ENCODE measurements at places on chromosomes 5 and 9.

DNA sequence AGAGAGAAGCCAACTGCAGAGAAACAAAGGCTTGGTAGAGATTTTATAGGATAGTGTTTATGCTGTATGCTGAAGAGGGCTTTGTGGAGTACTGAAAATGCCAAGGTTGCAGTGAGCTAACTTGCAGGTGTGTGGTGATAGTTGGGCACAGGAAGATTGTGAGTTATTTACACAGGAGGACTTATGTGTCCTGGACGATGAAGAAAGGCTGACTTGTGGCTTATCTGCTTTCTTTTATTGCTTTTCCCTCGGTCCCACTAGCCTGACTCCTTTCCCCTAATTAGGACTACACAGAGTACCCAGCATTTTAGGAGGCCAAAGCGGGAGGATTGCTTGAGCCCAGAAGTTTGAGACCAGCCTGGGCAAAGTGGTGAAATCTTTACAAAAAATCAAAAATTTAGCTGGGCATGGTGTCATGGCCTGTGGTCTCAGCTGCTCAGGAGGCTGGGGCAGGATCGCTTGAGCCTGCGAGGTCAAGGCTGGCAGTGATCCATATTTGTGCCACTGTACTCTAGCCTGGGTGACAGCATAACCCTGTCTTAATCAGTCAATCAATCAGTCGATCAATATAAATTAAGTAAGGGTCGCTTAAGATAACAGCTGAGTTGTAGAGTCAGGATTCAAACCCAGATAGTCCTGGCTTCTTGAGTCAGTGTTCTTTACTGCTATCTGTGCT, 61.9 kb downstream of the UBE2R2 start:
- no peak for DNase-seq

GRCh38 chr5:17079562-17079961, 137.9 kb upstream of the BASP1 start:
- DNase-seq = no peak

DNA sequence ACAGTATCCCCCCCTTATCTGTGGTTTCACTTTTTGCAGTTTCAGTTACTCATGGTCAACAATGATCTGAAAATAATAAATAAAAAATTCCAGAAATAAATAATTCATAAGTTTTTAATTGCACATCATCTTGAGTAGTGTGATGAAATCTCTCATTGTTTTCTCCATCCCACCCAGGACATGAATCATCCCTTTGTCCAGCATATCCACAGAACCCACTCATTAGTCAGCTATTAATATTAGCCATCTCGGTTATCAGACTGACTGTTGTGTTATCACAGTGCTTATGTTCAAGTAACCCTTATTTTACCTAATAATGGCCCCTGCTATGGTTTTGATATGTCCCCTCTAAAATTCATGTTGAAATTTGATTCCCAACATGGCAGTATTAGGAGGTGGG, 40.7 kb downstream of the FAM114A2 start:
- no peak for DNase-seq

DNA sequence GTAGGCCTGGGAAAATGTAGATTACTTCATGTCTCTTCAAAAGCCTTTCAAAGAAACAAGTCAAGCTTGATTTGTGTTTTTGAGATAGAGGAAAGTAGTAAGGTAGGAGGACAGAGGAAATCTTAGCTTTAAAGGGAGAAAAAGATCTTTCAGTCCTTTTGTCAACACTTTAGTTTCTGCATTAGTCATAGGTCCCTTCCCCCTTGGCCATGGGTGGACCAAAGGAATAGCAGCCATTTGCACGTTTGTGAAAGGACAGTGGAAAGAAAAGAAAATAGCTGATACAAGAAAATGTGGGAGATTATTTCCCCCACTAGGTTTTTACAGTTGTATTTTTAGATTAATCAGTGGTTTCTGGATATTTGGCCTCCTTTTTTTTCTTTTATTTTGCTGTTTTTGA, 121.9 kb upstream of the GRHPR start:
- DNase-seq = no peak

DNA sequence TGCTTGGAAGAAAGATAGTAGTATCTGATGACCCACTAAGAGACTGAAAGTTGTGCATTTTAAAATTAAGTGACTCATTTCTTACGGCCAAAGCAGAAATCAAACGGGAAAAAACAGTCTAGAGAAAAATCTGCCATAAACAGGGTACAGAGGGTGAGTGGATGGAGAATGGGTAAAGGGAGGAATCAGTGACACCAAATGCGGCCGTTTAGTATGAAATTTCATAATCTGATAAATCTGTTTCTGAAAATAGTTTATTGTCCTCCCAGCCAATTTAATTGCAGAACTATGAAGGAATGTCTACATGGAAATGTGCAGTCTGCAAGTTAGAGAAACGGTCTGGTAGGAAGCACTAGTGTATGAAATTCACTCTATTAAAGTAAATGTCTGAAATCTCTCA, 39.5 kb downstream of the ADAMTS12 start:
- no peak for DNase-seq

DNA sequence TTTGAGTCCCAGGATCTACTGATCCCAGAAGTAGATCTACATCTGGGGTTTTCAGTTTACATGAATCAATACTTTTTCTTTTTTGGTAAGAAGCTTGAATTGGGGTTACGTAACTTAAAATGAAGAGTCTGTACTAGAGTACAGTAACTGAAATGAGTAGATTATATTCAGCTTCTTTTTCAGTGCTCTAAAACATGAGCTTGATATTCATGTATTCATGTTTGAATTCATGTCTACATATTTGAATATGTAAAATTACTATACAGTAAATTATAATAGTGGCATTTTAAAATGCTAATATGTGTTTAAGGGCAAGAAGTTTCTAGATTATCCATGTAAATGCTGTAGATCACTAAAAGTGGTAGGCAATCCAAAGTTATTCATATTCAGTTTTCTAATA, 14.8 kb downstream of the POU5F2 start:
- DNase-seq = no peak

DNA sequence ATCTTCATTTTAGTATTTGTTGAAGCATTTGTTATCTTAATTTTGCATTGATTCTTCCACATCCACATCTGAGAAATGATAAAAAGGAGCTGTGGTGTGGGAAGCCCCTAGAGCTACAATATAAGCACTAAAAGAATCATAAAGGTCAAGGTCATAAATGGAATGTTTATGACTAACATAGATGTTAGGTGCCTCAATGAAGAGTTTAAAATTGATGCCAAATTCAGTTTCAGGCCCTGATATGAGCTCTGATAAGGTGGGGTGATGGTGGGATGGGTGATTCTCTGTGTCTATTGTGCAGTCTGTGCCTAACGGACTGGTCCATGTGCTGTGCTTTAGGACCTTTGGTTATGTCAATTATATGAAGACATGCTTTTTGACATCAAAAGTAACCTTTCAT, 61.2 kb upstream of the CAMK4 start:
- DNase-seq = no peak

DNA sequence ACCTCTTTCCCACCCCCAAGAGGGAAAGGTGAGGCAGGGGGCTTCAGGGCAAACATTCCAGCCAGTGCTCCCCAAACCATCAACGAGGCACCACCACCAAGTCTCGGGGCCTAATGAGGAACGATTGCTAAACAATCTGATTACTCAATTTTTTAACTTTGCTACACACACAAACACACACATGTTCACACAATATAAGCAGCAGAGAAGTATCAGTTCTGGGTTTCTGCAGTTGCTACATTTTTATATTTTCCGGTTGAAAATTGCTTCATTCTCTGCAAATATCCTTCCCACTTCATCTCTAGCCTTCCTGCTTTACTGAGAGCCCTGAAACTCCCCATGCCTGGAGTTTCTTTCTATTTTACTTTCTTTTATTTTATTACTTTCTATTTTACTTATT, 60.2 kb downstream of the FEM1C start:
- no peak for DNase-seq

GRCh38 chr9:19989213-19989612, 200.4 kb upstream of the SLC24A2 start:
- no peak for DNase-seq

GRCh38 chr5:157689942-157690689, 18.8 kb downstream of the C5orf52 start:
- no peak for DNase-seq

DNA sequence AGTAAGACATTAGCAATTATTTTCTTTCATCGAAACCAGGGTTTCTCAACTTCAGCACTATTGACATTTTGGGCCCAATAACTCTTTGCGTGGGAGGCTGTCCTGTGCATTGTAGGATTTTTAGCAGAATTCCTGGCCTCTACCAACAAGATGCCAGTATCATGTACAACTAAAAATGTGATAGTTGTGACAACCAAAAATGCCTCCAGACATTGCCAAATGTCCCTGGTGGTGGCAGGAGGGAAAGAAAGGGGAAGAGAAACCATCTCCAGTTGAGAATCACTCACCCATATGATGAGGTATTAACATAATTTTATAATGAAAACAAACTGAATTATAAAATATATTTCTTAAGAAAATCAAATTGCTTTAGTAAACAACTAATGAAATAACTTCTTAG, 406.1 kb downstream of the RAB3C start:
- no peak for DNase-seq

GRCh38 chr5:38680094-38680825, 123.8 kb upstream of the LIFR start:
- no peak for DNase-seq

DNA sequence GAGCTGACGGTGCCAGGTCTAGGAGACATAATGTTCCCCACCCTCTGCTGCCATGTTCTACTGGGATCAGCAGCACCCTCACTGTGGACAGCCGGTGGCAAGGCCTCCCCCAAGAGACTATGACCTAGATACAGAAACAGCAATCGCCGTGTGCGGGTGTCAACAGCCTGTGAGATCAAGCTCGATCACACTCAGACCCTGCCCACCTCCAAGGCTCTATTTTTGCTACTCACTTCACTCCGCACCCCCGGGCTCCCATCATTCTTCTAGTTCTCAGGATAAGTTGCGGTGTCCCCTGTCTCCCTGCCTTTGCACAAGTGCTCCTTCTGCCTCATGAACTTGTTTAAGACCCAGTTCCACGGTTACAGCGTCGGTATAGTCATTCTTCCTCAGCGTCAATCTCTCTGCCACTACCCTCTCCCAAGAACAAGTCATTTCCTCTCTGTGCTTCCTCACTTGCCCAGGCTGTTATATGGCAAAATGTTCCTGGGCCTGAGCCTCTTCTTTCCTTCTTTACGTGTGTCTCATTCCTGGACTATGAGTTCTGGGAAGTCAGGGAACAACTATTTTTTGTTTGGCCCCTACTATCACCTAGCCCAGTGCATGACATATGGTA, 5.4 kb upstream of the DOCK8 start:
- DNase-seq = no peak

GRCh38 chr9:133835262-133835901, 97.2 kb upstream of the SARDH start:
- no peak for DNase-seq

DNA sequence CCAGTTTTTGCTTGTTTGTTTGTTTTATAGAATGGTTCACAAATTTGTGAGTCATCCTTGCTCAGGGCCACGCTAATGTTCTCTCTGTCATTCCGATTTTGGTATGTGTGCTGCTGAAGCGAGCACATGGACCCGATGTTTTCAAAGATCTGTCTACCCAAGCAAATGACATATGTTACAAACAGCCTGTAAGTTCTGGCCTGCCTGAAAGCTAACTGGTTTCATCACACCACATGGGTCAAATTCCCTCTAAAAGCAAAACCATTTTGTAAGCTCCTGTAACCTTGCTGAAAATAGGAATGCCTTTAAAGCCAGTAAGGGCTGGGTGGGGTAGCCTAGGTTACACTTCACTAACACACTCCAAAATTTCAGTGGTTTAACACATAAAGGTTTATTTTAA, 25.4 kb downstream of the DMRT3 start:
- no peak for DNase-seq

- DNase-seq = no peak
These were observed 28.5 kb downstream of the GLDC start for GRCh38 chr9:6616951-6617602.

DNA sequence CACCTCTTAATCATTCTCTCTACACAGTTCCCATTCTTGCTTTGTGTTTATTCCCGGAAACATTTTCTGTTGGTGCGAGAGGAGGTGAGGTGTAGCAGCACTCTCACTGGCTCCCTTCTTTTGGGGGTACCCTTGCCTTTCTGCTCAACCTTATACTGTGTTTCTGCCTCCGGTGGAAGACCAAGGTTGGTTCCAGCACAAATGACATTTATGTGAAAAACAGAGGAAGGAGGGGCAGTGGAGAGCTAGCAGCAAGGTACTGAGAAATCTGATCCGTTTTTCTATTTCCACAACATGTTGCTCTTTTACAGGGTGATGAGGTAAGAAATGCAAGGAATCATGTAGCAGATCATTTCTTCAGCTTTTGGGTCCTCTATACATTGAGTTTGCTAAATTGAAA, 648.0 kb upstream of the DMAC1 start:
- DNase-seq = no peak

DNA sequence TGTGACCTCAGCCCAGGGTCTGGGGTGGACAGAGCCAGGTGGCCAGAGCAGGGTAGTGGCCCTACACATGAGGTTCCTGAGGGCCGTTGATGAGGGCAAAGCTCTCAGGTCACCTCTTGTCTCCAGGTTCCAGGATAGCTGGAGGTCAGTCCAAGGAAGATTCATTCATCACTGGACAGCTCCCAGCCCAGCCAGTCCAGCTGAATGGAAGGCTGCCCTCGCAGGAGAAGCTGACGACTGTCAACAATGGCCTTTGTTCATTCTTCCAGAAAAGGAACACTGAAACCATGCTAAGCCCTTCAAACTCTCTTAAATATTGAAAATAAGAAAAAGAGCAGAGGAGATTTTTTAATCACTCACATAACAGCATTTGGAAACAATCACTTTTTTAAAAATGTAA, 169.7 kb upstream of the TBCA start:
- no peak for DNase-seq

GRCh38 chr5:1656271-1656975, 132.7 kb upstream of the LPCAT1 start:
- DNase-seq = no peak

DNA sequence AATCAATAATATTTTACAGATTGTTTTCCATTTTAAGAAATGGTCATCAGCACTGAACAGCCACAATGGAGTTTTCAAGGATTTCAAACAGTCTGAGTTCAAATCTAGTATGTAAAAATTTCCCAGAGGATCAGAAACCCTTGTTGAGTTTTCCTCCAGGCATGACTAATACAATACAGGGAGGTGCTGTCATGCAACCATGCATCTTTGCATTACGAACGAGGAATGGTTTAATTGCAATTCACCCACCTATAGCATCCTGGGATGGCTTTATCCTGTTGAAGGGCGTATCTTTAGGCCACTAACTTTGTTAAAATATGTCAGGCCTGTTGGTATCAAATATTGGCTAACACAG, 196.4 kb downstream of the EFNA5 start:
- DNase-seq = no peak

GRCh38 chr5:180586870-180587269, 4.4 kb downstream of the SCGB3A1 start:
- no peak for DNase-seq

- no peak for DNase-seq
These were observed 192.6 kb upstream of the MSX2 start for GRCh38 chr5:174531782-174532191.

All from natural killer cell (primary cell).